ENCODE measurements at places on chromosomes 7 and 10.

- DNase-seq = no peak
These were observed 186.7 kb upstream of the SHH start for GRCh38 chr7:155998766-155999630.

- no peak for DNase-seq
These were observed 61.4 kb downstream of the ST7 start for GRCh38 chr7:117014673-117015133.

DNA sequence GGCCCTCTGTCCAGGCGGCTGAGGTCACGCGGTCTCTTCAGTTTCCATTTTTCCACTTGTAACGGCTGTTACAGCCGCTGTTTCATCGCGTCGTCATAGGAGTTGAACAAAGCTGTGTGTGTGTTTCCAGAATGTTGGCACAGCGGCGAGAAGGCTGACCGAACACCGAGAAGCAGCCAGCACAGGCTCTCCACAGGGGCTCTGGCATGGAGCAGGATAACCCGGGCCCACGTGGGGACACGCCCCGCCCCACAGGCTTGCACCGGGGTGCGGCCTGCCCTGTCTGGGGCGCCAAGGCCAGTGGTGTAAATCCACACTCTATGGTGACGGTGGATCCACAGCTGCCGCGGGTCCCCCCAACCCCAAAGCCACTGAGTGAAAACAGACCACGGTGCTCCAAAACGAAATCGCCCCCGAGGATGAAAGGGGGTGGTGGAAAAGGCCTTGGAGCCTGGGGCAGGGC is 448.2 kb downstream of the DNAJB6 start:
- DNase-seq = no peak

DNA sequence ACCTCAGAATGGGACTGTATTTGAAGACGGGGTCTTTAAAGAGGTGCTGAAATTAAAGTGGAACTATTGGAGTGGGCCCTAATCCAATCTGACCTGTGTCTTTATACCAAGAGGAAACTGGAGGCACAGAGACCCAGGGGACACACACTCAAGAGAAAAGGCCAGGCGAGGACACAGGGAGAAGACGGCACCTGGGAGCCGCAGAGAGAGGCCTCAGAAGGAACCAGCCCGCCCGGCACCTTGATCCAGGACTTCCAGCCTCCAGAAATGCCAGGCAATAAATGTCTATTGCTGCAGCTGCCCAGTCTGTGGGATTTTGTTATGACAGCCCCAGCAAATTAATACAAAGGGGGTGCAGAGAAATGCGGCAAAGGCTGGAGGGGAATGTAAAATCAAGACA is 10.5 kb downstream of the CARD11 start:
- no peak for DNase-seq

DNA sequence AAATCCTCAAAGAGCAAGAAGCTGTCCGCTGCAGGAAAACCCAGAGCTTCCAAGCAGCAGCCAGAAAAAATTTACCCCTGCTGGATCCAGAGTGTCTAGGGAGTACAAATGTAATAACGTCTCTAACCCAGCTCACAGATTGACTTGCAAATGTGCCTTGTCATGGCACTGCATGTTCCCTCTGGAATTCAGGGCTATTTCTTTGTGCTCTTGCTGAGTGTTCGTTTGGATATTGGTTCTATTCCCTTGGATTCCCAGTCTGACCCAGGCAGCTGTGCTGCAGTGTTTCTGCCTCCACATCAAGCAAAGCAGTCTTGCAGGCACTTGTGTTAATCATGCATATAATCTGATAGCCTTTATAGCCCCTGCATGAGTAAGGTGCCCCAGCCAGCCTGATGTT is 209.9 kb upstream of the GHITM start:
- DNase-seq = no peak

DNA sequence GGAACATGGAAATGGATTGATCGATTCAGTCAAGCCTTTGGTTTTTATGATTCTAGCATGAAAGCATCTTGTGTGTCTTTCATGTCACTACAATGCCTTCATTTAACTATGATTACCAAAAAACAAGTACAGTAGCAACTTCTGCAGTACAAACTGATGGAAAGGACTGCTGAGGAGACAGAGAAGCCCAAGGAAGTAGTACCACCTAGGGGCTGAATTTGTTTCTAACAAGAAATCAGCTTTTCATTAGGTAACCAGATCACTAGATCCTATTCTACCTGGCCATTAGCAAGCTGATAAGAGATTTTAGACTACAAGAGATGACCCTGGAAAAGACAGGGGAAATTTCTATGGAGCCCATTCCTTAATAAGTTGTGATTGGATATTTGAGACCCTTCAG is 3.2 kb upstream of the IFIT1 start:
- no peak for DNase-seq

- no peak for DNase-seq
These were observed 136.2 kb downstream of the TCF7L2 start for GRCh38 chr10:113086282-113086681.

GRCh38 chr7:131094685-131095084 is 233.0 kb upstream of the MKLN1 start:
- DNase-seq = no peak

DNA sequence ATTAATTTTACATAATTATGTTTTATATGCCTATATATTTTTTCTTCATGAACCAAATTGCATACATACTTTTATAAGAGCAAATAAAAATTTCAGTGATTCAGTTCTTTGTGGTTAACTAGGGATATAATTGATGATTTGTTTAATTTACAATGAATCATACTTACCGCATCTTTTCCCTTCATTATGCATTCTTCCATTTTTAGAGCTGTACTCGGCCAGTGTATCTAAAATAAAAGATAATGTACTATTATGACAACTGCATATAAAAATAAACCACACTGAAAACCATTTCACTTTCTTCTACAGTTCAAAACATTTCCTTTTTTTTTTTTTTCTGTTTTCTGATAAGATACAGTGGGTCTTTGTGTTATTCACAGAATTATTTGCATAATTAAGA is 179.9 kb downstream of the SEMA3E start:
- DNase-seq = no peak

GRCh38 chr7:155802906-155803417 is 9.3 kb downstream of the SHH start:
- DNase-seq = no peak

DNA sequence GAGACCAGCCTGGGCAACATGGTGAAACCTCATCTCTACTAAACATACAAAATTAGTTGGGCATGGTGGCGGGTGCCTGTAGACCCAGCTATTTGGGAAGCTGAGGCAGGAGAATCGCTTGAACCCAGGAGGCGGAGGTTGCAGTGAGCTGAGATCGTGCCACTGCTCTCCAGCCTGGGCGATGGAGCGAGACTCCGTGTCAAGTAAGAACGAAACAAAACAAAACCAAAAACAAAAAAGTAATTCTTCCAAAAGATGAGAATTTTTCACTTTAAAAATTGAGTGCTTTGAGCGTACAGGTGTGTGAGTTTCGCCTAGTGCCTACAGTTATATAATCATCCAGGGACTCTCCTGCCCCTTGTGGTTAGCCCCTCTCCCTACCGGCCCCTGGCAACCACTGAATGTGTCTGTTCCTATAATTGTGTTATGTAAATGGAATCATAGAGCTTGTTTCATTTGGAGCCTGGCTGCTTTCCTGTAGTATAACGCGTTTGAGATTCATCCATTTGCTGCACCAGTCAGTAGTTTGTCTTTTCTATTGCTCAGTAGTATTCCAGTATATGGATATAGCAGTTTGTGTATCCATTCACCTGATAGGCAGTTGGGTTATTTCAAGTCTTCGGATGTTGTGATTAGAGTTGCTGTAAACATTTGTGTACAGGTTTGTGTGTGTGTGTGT is 80.0 kb downstream of the RBM33 start:
- DNase-seq = no peak

GRCh38 chr10:86017841-86018734 is 348.5 kb downstream of the GRID1 start:
- DNase-seq = no peak

DNA sequence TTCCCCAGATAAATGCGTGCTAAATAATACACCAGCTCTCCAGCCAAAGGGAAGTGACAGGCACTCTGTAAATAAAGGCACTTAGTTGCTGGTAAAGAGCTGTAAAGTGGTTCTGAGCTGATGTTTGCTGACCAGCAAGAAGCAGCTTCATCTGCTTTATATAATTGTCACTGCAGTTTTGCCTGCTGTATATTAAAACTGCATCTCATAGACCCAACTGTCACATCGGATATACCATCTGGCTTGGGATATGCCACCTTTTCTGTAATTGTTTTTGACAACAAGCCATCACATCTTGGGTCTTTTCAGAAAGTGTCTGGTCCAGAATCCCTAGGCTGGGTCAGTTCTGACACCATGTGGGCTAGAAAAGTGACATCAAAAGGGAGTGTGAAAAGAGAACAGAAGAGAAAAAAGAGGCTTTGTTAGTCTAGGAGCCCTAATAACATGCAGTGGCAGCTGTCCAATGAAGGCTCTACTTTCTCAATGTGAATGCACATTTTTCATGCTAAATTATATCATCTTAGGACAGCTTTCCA is 697.6 kb downstream of the KCNMA1 start:
- no peak for DNase-seq

GRCh38 chr10:11886138-11886474 is 63.0 kb downstream of the PROSER2 start:
- no peak for DNase-seq

- DNase-seq = no peak
These were observed 497.3 kb downstream of the SORCS3 start for GRCh38 chr10:105138358-105138757.

DNA sequence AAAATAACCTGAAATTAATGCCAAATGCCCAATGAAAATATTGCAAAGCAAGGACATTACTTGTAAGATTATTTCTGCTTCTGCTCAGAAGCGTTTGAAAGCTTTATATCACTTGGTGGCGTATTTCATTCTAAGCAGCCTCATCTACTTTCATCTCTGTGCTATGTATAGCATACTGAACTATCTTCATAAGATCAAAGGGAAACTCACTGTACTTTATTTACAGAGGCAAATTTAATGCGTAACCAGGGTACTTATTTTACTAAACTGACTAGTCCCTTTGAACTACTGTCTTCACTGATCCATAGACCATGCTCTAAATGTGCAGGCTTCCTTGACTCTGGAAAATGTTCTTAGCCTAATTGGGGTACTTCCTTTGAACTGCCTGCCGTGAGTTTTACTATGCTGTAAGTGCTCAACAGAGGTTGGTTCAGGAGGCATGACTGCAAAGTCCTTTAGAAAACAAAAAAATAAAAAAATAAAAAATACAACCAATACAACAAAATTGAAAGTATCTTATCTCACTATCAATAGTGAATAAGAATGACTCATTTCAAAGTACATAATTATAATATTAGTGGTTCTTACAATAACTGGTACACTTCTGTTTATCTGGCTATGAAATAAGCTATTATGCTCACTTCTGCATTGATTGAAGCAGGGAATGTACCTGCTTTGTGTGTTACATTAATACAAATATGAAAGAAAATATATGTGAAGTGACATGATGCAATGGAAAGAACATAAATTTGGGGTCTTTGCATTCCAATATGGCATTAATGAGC is 41.0 kb upstream of the TSPAN12 start:
- no peak for DNase-seq

GRCh38 chr10:96919785-96920430 is 87.8 kb downstream of the LCOR start:
- DNase-seq = no peak

DNA sequence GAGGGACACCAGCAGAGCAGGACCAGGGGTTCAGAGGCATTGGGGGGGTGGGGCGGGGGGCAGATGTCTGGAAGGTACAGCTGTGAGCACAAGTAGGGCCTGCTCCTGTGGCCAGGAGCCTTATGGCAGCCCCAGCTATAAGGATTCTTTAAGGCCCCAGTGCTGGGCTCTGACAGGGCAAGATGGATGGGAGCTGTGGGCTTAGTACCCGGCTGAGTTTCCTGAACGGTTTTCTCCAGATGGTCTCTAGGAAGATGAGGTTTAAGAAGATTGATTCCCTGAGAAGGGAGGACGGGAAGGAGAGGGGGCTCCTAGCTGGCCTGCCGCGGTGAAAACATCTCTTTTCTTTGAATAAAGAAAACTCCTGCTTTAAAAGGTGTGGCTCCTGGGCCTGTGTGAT is 30.1 kb upstream of the COMTD1 start:
- no peak for DNase-seq

DNA sequence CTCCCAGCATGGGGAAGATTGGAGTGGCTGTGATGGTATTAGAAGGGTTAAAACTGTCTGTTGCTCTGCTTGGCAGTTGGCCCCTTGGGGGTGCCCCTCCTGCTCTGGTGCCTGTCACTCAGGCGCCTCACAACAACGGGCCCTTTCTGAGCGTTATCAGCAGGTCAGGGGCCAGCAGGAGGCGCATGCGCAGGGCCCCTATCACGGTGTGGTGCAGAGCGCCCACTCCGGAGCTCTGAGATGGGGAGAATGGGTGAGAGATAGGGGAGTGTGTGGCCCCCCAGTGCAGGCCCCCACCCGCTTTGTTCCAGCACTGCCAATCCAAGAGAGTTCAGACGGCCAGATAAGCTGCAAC is 24.8 kb downstream of the GBX1 start:
- no peak for DNase-seq

DNA sequence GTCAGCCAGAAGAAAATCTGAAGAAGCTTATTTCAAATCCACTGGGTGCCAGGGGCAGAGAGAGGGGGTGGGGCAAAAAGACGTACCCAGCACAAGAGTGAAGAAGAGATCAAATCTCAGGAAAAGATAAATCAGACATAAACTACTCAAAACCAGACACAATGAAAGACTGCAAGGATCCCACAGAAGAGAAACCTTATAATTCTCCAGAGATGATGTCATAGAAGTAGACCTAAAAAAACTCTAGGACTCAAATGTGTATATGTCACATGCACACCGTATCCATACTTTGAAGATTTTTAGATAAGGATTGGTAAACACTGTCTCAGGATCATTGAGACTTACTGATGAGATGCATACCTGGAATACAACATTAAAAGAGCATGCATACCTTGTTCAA is 98.5 kb upstream of the PIK3CG start:
- DNase-seq = no peak

- no peak for DNase-seq
These were observed 474.6 kb upstream of the FZD8 start for GRCh38 chr10:36116731-36117130.

- no peak for DNase-seq
These were observed 64.8 kb downstream of the ARMC3 start for GRCh38 chr10:22992621-22993020.

GRCh38 chr10:43261578-43262396 is 5.1 kb downstream of the RASGEF1A start:
- DNase-seq = no peak

GRCh38 chr7:11716185-11716584 is 115.8 kb downstream of the THSD7A start:
- DNase-seq = no peak

GRCh38 chr7:35900651-35901050 is 99.8 kb downstream of the SEPTIN7 start:
- DNase-seq = no peak

DNA sequence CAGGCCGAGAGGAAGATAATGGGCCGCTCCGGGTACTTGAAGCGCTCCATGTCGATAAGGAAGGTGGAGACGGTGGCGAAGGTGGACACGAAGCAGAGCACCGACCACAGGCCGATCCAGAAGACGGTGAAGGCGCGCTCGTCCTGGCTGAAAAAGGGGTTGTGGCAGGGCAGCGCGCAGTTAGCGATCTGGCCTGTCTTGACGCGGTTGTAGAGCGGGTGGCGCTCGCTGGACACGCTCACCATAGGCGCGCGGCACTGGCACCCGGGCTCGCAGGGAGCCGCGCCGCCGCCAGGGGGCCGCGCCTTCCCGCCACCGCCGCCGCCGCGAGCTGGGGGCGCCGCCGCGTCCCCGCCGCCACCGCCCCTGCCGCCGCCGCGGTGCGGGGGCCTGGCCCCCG is 1.6 kb downstream of the FZD8 start:
- peak; percentile 19 for DNase-seq

All from activated CD4-positive, alpha-beta T cell treated with anti-CD3 and anti-CD28 coated beads, Interleukin-2, Interleukin-4, amounts not matched to agents 100 ng/mL and 50 ng/mL, durations not matched to agents 16 hours and 8 hours (primary cell).